HFFc6 (cell line): ENCODE measurements at places on chromosomes 2 and 18.

- DNase-seq, result no peak
Measured at GRCh38 chr2:212266297-212266696, 272.3 kb downstream of the ERBB4 start.

- DNase-seq, result no peak
Measured at GRCh38 chr2:158602027-158602426, 145.3 kb downstream of the PKP4 start.

GRCh38 chr2:175103191-175103590 is 64.8 kb downstream of the ATF2 start:
- no peak for DNase-seq

- DNase-seq, result no peak
Measured at GRCh38 chr2:120436885-120437603, 91.1 kb downstream of the INHBB start.

DNA sequence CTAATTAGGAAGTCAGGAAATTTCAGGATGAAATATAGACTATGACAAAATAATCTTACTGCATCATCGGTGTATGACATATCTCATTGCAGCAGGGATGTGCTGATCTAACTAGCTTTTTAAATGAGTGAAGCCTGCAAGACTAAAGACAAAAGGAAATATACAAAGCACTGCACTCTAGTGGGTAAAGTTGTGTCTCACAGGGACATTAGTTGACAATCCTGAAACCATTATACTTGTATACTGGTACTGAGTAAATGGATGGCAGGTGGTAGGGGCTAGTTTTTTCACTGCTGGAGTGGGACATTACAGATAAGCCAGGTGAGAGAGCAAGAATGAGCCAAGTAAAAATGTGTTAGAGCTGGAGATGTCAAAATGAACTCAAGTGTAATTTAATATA is 317.5 kb upstream of the RAB6C start:
- no peak for DNase-seq

DNA sequence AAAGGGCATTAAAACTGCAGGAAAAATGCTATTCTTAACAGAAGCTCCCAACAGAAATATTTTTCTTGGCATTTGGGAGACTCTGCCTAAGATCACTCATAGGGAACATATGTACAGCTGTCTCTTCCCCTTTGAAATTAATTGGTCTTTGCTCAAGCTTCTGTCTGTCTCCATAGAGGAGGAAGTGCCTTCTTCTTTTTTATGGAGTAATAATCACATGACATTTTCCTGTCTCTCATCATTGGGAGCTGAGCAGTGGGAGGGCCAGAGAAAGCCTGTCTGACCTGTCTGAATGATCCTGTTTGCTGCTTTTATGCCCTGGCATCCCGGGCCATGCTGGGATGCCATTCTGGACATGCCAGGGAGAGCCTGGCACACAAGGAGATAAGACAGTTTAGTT is 145.6 kb downstream of the AQP4 start:
- DNase-seq, result no peak

- no peak for DNase-seq
Measured at GRCh38 chr2:131040661-131041401, 52.4 kb downstream of the FAM168B start.

DNA sequence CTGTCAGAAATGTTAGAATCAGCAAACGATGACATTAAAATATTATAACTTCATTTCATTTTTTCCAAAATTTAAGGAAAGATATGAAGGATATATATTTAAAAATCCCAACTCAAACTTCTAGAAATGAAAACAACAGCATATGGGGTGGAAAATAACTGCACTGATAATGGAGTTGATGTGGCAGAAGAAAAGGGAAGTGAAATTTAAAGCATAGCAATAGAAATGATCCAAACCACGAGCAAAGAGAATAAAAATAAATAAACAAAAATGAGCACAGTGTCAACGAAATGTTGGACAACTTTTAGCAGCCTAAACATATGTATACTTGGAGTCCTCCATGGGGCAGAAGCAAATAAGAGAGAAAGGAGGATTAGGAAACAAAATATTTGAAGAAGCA is 280.2 kb downstream of the KCNJ3 start:
- no peak for DNase-seq

DNA sequence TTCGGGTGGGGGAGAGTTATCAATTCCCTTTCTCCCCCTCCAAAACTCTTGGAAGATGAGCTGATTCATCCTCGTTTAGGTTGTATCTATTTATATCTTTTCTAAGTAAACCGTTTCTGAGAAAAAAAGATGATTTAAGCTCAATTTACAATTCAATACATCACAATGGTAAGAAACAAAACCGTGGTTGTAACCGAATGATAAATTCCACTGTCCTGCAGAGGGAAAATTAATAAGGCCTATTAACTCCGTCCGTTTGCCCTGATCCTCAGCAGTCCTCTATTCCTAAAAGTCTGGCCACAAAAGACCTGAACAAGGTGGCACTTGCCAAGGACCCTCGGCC is 286.2 kb downstream of the TCF4 start:
- DNase-seq, result no peak

- DNase-seq, result no peak
Measured at GRCh38 chr2:55827855-55828254, 95.7 kb downstream of the EFEMP1 start.

DNA sequence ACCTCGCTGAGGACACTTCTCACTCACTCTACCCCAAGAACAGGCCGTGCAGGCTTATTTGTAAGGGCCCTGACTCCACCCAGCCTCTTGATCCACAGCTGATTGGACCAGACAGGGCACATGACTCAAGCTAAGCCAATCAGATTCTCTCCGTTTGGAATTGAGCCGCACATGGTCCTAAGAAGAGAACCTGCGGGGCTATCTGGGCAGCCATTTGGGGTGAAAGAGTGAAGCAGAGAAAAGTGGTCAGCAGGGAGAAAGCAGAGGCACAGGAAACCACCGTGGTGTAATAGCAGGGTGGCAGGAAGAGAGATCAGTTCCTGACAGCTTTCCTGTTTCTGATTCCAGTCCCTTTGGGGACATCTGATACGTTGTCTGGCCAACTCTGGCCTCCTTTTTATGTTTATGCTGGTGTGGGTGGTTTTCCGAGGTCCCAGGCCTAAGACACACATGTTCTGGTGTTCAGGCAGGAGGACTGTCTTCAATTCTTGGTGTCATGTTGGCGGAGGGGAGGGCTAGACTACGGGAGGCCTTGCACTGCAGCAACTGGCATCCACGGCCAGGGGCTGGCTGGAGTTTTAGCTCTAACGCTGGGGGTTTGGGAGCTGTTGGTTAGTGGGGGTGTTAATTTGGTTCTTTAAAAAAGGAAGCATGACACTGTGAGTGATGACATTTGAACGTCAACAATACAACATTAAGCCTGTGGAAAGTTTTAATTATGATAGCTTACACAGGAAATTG is 26.1 kb upstream of the SPTBN1 start:
- no peak for DNase-seq

- no peak for DNase-seq
Measured at GRCh38 chr2:126717928-126718327, 62.0 kb downstream of the GYPC start.

- no peak for DNase-seq
Measured at GRCh38 chr2:2853346-2853745, 522.3 kb upstream of the MYT1L start.

- no peak for DNase-seq
Measured at GRCh38 chr2:17149945-17150344, 368.3 kb downstream of the RAD51AP2 start.

DNA sequence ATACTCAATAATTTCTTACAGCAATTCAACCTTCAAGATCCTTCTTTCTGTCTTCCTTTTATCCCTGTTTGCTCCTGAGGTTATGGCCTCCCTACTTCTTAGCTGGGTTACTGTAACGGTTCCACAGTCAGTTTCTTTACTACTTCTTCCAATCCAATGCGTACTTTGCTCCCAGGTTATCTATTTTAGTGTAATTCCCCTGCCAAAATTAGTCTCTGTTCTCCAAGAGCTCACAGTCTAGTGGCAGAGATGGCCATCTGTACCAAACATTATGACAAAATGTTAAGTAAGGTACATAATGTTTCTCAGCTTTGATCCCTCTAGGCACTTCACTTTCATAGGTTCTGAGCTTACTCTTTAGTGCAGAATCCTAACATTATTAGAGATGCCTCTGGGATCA is 85.0 kb upstream of the WDSUB1 start:
- no peak for DNase-seq

DNA sequence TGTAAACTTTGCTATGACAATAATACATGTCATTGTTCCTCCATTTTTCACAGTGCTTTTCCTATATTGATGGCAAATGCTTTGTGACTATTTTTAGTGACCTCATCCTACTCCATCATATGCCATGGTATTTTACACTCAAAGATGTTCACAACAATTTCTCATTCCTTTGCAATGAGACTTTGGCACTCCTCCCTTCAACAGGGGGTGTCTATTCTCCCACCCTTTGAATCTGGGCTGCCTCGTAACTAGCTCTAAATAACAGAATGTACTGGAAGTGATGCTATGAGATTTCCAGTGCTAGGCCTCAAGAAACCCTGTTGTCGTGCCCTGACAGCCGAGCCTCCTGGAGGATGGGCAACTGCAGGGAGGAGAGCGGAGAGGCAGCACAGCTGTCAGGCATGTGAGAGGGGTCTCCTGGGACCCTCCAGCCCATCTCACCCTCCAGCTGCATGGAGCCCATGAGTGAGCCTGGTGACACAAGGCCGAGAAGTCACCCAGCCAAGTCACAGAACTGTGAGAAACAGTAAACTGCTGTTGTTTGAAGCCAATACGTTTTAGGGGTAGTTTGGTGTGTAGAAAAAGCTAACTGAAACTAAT is 103.1 kb upstream of the APCDD1 start:
- DNase-seq, result no peak

- no peak for DNase-seq
Measured at GRCh38 chr2:151103551-151103950, 158.1 kb downstream of the RBM43 start.

DNA sequence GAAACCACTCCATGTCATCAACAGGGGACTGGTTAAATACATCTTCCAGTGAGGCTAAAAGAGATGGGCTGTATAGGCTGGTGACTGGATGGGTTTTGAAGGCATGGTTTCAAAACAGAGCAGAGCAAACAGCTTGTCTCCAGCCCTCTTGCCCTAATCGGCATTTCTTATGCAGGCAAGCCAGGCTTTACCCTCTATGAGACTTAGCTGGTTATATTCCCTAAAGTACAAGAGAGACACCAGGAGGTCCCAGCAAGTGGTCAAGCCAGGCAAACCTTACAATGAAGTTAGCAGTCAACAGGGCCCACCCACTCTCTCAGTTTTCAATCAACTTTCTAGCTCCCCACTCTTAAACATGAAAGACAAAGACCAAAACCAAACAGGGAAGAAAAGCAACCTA is 19.0 kb downstream of the OSBPL1A start:
- DNase-seq, result no peak

DNA sequence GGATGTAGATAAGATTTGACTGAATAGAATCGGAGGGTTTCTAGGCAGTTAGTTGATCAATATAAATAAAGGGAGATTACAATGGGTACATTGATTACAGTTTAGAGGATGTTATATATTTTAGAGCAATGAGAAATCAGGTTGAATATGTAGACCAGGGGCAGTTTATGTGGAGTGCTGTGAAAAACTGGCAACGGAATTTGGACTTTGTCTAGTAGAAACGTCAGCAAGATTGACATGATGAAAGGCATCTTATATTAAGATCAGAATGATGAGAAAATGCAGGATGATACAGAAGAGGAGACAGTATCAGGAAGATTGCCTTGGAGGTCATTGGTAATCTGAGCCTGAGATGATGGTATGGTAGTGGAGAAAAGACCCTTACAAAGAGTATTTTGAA is 39.9 kb downstream of the RAB10 start:
- DNase-seq, result no peak

GRCh38 chr2:10407841-10408648 is 40.1 kb downstream of the ODC1 start:
- DNase-seq, result peak; percentile 63

DNA sequence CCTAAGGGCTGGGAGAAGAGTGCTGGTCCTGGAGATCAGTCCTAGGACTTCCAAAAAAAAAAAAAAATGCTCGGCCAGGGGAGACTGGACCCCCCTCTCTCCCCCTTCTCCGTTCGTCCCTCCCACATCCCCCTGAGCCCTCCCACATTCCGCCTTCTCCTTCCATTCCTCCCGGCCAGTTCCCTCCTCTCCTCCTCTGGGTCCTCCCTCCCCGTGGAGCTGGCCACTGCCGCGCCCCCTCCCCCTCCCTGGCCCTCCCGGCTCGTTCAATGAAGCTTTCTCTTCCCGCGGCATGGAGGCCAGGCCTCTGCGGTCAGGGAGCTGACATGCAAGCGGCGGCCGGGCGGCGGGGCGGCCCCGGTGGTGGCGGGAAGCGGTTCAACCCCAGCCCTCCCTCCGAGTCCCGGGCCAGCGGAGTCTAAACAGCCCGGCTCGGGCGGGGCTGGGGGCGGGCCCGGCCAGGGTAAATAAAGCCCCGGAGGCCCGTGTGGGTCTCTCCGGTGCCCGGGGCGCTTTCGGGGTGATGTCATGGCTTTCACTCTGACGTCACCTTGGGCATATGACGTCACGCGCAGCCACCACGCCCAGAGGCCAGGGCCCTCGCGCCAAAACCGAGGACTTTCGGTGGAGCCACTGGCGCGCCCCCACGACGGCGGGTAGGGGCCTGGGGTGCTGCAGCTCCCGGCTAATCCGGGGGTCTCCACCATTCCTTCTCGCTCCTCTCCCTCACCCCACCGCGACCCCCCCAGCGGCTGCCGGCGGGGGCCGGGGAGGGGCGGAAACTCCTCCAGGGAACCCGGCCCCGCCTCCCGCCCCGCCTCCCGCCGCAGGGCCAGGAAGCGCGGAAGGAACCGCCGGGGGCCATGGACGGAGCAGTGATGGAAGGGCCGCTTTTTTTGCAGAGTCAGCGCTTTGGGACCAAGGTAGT is at the start of the genes DOK1 and LOXL3:
Gene DOK1, plus strand, starts transcription at position 829 of the 928 bp plus-strand sequence. Its CDS starts 35 bp downstream, at position 864.
Gene LOXL3, minus strand, starts transcription at position 51 of the 928 bp plus-strand sequence. CDS start 1,308 bp downstream, outside the sequence.
- peak; percentile 86 for DNase-seq

DNA sequence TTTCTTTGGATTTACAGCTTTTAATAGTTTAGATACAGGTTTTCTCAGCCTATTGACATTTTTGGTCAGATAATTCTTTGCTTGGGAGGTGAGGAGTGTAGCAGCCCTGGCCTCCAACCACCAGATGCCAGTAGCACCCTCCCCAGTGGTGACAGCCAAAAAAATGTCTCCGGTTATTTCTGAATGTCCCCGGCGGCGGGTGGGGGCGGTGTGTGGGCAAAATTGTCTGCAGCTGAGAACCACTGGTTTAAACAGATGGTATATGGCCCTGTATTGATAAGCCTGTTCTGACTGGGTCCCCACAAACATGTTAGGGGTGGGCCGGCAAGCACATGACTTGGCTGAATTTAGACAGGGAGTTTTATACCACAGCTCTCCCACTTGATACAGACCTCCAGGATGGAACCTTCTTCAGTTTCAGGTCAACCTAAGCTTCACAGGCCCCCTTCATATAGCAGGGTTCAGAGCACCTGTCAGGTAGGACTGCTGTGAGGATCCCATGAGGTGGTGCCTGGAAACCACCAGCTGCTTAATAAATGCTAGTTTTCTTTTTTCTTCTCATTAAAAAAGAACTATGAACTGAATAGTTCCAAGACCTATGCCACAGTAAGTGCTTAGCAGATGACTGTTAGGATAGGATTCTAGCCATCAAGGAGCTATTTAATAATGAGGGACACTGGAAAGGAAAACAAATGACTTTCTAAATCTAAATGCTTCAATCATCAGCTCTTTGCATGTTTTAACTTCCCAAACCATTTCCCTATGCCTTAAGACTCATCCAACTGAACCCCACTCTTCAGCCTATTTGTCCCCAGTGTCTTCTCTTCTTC is 18.1 kb downstream of the LPIN2 start:
- no peak for DNase-seq
